ENCODE measurements at places on chromosomes 16 and 17.

DNA sequence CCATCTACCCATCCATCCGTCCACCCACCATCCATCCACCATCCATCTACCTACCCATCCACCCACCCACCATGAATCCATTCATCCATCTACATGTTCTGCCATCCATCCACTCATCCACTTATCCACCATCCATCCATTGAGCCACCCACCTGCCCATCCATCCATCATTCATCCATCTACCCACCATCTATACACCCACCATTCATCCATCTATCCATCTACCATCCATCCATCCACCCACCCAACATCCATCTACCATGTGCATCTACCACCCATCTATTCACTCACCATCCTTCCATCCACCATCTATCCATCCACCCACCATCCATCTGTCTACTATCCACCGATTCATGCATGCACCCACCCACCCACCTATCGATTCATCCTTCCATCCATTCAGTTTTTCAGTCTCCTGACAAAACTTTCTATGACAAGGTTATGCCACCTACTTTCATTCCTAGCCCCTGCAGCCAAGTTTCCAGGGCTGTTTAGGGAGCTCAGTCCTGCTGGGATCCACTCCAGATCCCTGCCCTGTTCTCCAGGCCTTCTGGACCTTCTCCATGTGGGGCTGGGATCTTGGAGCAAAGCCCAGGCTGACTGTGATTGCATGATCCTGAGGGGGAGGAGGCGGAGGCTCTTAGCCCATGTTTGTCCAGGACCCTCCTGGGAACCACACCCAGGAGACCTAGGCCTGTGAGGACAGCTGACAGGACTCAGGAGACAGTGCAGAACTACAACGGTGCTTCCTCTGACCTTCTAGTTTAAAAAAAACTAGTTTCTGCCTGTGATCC, 27.4 kb downstream of the BCO1 start:
- DNase-seq = no peak

- peak; percentile 87 for DNase-seq
Measured at GRCh38 chr17:3913531-3914311, 2.5 kb downstream of the P2RX1 start.

GRCh38 chr17:30095507-30096244, 20.9 kb upstream of the NSRP1 start:
- no peak for DNase-seq

GRCh38 chr17:18033442-18034099, 5.4 kb downstream of the ATPAF2 start:
- peak; percentile 60 for DNase-seq

- no peak for DNase-seq
Measured at GRCh38 chr16:8005096-8005860, 585.0 kb downstream of the TMEM114 start.

DNA sequence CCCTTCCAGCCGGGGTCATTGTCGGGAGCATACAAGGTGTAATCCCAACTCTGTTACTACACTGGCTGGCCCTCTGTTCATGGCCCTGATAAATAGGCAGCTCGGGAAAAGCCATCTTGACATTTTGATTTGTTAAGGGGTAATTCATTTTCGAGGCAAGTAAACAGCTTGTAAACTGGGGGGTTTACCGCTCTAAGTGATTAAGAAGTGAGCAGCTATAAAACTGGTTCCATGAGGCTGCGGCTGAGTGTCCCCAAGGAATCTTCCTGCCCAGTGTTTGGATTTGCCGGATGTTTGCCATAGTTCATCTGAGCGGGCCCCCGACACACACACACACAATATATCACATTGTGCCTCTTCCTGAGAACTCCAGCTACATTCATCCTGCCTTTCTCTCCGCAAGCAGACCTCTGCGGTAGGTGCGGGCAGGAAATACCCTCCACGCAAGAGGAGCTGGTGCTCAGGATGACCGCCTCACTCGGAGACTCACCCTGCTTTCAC, 92.2 kb downstream of the SOCS1 start:
- DNase-seq = no peak

- DNase-seq = no peak
Measured at GRCh38 chr17:21377705-21378396, 1.7 kb downstream of the KCNJ12 start.

DNA sequence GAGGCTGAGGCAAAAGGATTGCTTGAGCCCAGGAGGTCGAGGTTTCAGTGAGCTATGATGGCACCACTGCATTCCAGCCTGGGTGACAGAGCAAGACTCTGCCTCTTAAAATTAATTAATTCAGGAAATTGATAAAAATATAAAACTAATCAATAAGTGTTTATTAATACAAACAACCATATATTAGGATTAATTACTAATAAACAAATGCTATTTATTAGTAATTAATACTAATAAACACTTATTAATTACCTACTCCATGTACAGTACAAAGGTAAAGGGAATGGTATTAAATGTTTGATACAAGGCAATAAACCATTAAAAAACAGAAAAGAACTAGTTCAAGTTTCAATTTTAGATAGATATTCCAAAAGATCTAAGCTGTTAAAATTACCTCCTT, 119.2 kb upstream of the C17orf78 start:
- DNase-seq = no peak

DNA sequence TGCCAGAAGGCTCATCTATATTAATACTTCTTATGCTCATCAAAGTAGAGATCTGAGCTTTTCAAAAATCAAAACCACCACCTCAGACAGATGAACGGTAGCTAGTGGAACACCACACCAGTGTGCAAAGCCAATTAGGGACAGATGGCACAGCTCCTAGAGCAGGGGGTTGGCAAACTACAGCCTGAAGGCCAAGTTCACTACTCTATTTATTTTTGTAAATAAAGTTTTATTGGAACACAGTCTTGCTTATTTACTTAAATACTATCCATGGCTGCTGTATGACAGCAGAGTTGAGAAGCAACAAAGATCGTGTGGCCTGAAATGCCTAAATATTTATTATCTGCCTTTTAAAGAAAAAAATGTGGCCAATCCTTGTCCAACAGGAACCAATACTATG, 56.8 kb downstream of the AMFR start:
- DNase-seq = no peak

GRCh38 chr16:83769397-83770008, 38.3 kb upstream of the HSBP1 start:
- DNase-seq = no peak

DNA sequence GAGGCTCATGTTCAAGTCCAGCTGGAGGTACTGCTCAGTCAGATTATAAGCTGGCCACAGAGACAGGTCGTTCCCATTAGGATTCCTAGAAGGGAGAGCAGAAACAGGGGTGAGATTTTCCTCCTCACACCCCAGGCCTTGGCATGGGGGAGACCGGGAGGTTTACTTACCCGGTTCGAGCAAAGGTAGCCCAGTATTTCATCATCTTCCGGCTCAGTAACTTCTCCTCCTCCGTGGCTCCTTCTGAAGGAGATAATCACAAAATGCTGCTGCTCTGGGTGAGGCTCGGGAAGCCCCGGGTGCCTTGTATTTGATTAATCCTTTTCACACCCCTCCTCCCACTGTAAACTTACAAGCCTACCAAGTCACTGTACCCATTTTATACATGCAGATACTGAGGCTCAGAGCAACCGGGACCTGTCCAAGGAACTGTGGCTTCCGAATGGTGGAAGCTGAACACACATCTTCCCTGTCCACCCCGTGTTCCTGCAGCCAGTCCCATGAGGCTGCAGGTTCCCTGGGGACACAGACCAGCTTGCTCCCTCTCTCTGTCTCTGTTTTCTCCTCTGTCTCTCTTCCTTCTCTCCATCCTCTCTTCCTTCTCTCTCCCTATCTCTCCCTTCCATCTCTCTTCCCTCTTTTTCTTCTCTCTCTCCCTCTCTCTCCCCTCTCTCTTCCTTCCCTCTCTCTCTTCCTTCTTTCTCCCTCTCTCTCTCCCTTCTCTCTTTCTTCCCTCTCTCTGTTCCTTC, 13.9 kb upstream of the CES1 start:
- no peak for DNase-seq

- no peak for DNase-seq
Measured at GRCh38 chr16:74922150-74923138, 62.5 kb downstream of the WDR59 start.

- no peak for DNase-seq
Measured at GRCh38 chr17:8459107-8459506, 23.4 kb downstream of the NDEL1 start.

DNA sequence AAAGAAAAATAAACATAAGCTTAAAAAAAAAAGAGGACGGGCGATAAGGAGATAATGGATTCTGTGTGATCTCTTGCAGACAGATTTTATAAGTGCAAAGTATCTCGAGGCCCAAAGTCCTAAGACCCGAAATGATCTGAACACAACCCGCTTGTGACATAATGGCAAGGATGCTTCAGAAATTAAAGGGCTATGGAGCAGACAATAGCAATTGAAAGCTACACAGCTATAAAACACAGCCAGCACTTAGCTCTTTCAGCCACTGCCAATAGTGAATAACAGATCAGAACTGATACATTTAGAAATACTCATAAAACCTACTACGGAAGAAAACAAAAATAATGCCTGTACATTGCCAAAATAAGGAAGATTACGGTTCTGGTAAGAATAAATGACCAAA, 117.5 kb downstream of the ZFHX3 start:
- no peak for DNase-seq

GRCh38 chr16:5220705-5221104, 123.1 kb upstream of the EEF2KMT start:
- DNase-seq = no peak

DNA sequence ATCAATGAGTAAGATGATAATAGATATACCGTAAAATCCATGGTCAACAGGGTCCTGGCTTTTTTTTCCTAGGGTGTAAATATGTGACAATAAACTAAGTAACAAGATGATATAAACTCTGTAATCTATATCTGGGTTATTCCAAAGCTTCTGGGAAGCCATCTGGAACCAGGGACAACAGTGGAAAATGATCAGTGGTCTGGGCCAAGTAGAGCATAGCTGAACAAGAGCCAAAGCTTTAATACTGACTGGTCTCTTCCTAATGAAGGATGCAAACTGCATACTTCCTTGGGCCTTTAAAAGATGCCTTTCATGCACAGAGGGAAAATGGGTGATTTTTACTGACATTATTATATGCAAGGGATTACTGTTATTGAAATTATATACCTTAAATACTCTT, 8.9 kb downstream of the CA10 start:
- DNase-seq = no peak

GRCh38 chr17:55386796-55387332, 34.8 kb downstream of the MMD start:
- no peak for DNase-seq

GRCh38 chr16:89256651-89257254, 39.2 kb downstream of the ZNF778 start:
- peak; percentile 83 for DNase-seq

GRCh38 chr17:45120558-45120957, 11.8 kb downstream of the PLCD3 start:
- no peak for DNase-seq

GRCh38 chr16:19907161-19907992, 22.7 kb upstream of the GPRC5B start:
- DNase-seq = peak; percentile 78

Data from CD4-positive, alpha-beta T cell treated with Interleukin-17A for 4 hours (primary cell).